Mesenchymal stem cell (in vitro differentiated cells and primary cell): ENCODE measurements at places on chromosomes 1 and 21.

DNA sequence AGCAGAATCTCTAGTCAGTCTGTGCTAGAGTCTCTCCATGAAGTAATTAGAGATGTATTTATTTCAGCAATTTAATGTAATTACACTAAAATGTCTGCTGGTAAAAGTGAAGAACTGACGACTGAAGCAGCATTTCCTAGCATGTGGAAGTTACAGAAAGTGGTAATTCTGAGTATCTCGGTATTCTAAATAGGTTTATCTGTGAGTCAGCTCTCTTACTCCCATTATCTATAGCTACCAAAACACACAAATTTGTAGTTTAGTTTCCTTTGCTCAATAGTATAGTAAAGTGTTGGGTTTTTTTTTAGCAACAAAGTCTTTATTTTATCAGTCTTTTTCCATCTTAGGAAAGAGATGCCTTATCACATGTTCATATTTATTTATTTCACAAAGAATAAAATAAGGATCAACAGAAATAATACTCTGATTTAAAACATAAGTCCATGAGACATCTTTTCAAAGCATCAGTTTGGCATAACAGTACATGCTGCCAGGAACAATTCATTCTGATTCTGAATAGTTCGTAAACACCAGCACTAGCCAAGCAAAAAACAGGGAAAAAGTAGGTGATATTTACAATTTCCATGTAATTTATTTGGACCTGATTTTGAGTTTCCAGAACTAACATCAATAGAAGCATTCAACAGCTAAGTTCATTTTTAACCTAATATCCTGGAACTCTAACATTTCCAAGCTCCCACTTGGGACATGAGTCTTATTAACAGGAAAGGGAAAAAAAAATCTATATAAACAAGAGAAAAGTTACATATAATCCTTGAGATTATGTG lies 76.3 kb downstream of the KCNT2 start:
- no peak for DNase-seq

- DNase-seq = no peak
These were observed 54.9 kb downstream of the OLIG1 start for GRCh38 chr21:33124889-33125288.

DNA sequence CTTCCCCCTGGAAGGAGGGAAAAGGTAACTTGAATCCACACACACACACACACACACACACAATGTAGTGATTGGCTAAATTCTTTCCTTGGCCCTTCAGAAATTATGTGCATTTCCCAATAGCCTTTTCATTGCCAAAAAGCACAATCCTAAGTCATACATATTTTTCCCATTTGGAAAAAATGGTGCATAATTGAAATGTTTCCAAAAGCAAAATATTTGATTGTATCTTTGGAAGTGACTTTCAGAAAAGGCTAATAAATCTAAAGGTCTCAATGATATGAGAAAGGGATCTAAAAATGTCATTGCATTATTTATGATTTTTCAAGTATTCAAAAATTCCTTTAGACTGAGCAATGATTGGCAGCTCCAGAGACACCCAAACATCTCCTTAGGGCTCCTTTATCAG lies 43.5 kb upstream of the NEK7 start:
- no peak for DNase-seq

DNA sequence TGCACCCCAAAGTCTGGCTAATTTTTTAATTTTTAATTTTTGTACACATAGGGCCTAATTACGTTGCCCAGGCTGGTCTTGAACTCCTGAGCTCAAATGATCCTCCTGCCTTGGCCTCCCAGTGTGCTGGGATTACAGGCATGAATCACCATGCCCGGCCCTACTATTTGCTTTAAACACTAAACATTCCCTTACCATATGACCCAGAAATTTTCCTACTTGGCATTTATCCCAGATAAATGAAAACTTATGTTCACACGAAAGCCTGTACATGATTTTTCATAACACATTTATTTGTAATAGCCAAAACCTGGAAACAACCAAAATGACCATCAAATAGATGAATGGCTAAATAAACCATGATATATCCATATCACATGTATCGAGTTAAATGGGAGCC lies 35.8 kb downstream of the NDUFS5 start:
- no peak for DNase-seq

DNA sequence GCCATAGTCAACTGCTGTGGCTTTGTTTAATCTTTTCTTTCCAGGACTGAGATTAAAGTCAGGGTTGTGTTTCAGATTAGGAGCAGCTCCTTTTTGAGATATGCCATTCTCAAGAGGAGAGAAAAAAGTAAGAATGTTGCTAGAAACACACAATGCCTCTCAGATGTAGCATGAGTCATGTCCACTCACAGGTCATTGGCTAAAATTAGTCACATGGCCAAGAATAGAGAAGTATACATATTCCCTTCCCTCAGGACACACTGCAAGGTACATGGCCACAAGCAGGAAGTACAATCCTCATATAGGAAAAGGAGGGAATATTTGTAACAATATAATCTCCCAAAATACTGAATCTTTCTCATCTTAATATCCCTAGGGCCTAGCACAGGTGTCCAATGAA lies 141.9 kb upstream of the PTBP2 start:
- no peak for DNase-seq

DNA sequence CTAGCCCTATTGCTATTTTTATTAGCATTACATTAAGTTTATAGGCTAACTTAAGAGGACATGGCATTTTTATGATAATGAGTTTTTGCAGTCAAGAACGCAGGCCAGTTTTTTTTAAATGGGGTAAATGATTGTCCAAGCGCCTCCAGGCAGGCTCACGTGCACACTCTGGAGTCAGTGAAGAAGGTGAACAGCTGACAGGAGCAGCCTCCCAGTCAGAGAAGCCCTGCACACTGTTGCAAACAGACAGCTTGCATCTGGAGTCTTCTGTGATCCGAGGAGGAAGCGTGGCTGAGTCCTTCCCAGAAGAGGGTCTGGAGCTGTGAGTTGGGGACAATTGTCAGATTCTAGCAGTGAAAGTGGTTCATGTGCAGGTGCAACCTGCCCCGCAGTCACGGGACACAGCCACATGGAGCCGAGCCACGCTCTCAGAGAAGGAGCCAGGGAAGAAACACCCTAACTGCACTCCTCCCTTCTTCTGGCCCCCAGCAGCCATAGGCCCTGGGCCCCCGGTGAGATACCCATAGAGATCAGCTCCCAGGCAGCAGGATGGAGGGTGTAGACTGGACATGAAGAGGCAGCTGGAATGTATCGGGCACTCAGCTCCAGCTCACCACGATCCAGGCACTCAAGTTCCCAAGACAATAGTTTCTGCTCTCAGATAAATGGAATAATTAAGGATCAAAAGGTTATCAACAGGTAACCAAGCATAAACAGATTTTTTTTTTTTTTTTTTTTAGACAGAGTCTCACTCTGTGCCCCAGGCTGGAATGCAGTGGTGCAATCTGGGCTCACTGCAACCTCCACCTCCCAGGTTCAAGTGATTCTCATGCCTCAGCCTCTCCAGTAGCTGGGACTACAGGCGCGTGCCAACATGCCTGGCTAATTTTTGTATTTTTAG lies 26.4 kb downstream of the CAPN2 start:
- no peak for DNase-seq

DNA sequence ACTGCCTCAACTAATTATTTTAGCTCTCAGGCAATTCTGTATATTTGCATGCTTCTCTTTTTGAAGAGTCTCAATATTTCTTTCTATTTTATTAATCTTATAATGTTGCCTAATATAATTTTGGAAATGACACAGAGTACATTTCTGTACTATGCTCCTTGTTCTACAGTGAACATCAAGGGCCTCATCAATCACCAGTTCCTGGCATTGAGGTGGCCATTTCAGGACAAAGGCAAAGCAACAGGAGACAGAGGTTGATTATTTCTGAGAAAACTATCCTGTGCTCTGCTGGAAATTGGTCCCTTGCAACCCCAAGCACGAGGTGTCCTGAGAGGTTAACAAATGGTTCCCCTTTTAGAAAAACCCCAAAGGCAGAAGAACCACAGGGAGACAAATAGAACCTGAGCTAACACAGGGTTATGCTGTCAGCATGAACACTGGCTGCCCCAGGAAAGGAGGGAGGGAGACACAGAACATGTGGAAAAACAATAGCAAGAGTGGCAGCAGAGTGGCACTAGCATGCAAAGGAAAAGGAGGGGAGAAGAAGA lies 63.9 kb upstream of the VAV3 start:
- DNase-seq = no peak

GRCh38 chr1:54874079-54874830 lies 12.7 kb downstream of the DHCR24 start:
- no peak for DNase-seq

DNA sequence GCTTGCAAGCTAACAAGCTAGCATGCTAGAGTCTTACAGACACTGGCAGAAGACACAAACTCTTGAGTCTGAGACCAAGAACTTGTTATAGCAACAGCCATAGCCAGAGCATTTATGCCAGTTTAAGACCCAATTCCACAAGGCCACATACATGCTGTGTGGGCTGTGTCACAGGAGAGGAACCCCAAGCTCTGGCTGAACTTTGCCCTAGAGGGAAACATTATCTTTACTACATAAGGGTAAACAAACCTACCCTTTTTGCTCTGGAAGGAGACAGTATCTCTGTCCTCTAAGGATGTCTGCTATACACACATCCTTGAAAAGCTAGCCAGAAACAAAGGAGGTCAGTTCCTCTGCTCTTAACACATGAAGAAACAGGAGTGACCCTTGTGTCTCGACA lies 70.3 kb downstream of the HSF2BP start:
- DNase-seq = no peak

- peak; percentile 62 for DNase-seq
These were observed 10.4 kb downstream of the C1orf226 start for GRCh38 chr1:162391790-162392563.

- no peak for DNase-seq
These were observed 11.9 kb downstream of the RPL5 start for GRCh38 chr1:92843429-92844352.
